ENCODE measurements at places on chromosomes 11 and 22.

DNA sequence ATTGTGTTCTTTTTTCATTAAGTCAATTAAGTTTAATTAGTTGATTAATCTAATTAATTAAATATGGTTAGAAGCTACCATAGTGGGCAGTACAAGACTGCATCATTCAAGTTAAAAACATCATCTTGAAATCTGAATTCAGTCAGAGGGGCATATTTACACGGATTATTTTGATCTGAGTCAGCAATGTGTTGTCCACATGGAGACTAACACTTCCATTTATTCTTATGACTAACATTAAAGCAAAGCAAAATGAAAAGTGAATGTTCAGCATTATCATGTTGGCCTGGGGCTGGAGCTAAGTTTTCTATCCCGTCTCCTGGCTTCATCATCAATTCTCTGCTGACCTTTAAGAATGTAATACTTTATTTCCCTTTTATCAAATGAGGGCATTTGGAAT lies 17.3 kb downstream of the FLI1 start:
- no peak for DNase-seq

GRCh38 chr11:14149683-14150082 lies 187.2 kb downstream of the SPON1 start:
- no peak for DNase-seq

GRCh38 chr11:67468759-67469507 lies at the start of gene TMEM134:
TMEM134 (minus strand) TSS chr11:67469251; CDS start chr11:67469192, 59 bp downstream.
- peak; percentile 93 for DNase-seq

DNA sequence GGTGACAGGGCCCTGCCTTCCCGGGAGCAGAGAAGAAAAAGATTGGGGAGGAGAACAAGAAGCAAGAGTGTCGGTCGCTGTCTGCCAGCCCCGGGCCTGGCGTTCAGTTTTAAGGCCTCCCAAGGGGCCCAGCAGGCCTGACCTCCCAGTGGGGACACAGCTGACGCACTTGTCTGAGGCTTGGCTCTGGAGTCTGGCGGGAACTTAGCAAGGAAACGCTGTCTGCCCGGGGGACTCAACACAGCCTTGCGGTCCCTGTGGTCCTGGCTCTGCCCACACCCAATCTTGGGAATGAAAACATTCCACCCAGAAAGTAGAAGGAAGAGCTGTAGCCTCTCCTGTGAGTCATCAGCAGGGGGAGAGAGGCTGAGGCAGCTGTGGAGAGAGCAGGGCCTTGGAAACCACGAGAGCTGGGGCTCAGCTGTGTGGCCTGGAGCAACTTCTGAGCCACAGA lies 54.4 kb downstream of the TRAF6 start:
- no peak for DNase-seq

- DNase-seq = no peak
Observed at GRCh38 chr11:42974510-42975179, 337.2 kb upstream of the API5 start.

- DNase-seq = no peak
Observed at GRCh38 chr22:44246615-44247326, 66.0 kb downstream of the SHISAL1 start.

DNA sequence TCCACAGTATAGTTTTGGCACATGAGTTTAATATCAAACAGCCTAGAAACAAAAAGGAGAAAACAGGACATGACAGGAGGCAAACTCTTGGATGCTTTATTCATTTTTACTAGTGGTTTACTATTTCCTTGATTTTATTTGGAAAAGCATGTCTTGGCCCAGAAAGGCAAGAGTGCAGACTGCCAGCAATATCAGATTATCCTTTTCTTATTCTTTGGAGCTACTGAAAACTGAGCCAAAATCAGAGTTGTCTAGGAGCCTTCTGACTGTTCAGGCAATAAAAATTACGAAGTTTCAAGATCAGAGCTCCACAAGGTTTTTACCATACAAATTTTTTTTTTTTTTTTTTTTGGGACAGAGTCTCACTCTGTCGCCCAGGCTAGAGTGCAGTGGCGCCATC lies 16.0 kb downstream of the CELF1 start:
- DNase-seq = no peak

DNA sequence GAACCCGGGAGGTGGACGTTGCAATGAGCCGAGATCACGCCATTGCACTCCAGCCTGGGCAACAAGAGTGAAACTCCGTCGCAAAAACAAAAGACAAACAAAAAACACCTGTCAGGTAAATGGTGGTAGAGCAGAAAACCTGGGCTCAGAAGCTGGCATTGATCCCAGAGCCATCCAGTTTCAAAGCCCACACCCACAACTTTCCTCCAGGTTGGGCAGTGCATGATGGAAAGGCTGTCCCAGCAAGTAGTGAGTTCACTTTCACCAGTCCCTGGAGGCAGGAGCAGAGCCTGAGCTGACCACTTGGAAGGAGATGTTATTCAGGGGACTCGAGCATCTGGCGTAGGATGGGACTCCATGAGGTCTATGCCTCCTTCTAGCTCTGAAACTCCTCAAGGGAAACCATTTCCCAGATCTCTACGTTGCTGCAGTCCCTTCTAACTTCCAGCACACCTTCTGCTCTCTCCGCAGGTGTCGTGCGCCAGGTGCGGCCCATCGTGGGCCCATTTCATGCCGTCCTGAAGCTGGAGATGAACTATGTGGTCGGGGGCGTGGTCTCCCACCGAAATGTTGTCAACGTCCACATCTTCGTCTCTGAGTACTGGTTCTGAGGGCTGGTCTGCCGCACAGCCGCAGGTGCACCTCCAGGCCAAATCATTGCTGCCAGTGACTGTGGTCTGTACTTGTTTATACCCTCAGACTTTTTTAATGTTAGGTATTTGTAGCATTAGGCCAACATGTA lies 71.6 kb upstream of the ATXN10 start:
- DNase-seq = no peak

Data from left lobe of liver (tissue), 2 donors.